ENCODE measurements at places on chromosomes 2 and 18.

DNA sequence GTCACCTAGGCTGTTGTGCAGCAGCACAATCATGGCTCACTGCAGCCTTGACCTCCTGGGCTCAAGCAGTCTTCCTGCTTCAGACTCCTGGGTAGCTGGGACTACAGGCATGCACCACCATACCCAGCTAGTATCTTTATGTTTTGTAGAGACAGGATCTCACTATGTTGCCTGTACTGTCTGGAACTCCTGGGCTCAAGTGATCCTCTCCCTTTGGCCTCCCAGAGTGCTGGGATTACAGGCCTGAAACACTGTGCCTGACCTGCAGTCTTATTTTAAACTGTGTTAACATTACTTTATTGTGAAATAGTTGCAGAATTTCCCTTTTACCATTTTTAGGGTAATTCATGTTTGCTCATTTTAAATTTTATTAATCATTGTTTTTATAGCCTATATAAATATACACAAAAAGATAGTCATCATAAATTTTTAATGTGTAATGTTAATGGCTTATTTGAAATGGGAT is 24.6 kb downstream of the EML4 start:
- no peak for DNase-seq

DNA sequence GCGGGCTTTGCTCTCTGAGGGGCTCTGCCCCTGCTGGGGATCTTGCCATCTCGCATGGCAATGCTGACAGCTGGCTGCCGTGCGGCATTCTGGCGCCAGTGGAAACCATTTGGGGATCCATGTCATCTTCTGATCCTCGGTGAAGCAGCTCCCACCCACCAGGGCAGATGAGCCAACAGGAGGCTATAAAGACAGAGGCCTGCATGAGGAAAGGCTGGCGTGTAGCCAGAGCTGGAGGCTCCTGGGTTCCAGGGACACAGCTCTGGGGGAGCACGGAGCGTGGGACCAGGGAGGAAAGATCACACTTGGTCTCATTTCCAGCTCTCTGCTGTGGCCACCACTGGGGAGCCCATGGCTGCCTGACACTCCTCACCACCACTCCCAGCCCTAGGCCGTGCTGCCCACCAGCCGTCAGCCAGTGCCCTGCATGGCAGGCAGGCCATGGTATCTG is 145.8 kb downstream of the ZFP36L2 start:
- DNase-seq: no peak

GRCh38 chr2:237815637-237816036 is 17.1 kb downstream of the RBM44 start:
- no peak for DNase-seq

GRCh38 chr2:75431763-75432162 is 129.0 kb downstream of the EVA1A start:
- no peak for DNase-seq

- DNase-seq: no peak
Measured at GRCh38 chr2:39693245-39693644, 27.5 kb downstream of the TMEM178A start.

GRCh38 chr2:145043399-145043834 is 523.5 kb upstream of the ZEB2 start:
- no peak for DNase-seq

GRCh38 chr2:228615496-228615895 is 434.0 kb upstream of the SPHKAP start:
- DNase-seq: peak; percentile 16

- DNase-seq: peak; percentile 91
Measured at GRCh38 chr2:143955401-143956065, 564.4 kb downstream of the ZEB2 start.

GRCh38 chr2:126399001-126399400 is 257.0 kb upstream of the GYPC start:
- DNase-seq: no peak

DNA sequence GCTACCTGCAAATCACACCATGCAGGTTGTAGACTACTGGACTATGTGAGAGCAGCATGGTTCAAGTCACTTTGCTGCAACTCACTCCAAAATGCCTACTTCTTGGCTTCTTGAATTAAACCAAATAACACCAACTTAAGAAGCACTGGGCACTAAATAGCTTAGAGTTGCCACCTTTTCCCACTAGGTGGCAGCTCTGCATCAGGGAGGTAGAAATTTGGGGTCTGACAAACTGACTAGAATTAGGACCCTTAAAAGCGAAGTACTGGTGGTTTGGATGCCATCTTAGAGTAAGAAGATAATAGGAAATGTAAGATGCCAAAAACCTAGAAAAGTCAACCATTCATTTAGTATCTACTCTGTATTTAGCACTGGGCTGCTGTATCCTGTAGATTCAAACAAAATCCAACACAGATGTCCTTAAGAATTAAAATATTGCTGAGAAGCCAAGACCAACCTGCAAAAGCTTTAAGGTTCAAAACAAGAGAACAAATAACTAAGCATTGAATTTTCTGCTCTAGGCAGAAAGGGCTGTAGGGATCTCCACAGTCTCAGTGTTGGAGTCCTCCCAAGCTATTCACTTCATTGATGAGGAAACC is 65.5 kb downstream of the CCBE1 start:
- peak; percentile 44 for DNase-seq
